ENCODE measurements at places on chromosomes 7 and 10.
A peak's percentile ranks its signal among the peaks of the same experiment; 100 is the strongest.

DNA sequence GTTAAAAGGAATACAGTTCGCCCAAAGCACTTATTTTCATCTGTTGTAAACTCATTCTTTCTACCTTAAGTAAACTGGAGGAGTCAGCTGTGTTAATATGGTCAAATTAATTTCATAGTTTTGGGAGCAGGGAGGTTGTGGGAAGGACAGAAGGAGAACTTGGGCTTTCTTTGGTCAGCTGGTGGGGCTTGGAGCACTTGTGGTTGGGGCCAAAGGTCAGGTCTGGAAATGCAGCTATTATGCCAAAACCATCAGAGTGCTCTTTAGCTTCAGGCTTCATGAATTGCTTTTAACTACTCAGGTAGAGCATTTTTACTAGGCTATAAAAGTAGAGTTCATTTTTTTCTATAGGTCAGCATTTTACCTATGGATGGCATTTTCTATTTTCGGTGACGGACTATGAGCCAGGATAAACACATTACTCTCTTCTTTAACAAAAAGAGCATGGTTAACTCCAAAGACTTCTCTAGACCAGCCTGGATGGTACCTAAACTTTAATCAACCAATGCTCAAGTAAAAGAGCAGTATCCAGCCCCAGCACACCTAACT, 30.0 kb downstream of the STEAP4 start:
- DNase-seq: no peak

- DNase-seq: no peak
Observed at GRCh38 chr10:88964869-88965415, 12.4 kb upstream of the ACTA2 start.

DNA sequence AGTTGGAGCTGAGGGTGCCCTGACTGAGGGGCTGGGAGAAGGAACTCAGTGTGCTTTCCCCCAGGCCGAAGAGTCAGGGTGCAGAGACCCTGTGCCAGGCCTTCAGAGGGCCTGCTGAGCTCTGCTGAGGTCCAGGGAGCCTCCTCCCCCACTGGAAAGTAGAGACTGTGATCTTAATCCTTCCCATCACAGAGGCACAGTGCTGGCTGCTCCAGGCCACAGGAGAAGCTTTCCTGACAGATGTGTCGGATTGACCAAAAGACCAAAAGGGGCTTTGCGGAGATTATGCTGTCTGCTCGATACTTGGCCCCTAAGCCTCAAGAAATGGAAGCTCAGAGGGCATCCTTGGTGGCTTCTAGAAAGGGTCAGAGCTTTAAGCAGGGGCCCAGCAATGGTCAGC, 32.9 kb upstream of the BTRC start:
- no peak for DNase-seq

- DNase-seq: no peak
Observed at GRCh38 chr10:35306852-35307251, 29.5 kb upstream of the CCNY start.

DNA sequence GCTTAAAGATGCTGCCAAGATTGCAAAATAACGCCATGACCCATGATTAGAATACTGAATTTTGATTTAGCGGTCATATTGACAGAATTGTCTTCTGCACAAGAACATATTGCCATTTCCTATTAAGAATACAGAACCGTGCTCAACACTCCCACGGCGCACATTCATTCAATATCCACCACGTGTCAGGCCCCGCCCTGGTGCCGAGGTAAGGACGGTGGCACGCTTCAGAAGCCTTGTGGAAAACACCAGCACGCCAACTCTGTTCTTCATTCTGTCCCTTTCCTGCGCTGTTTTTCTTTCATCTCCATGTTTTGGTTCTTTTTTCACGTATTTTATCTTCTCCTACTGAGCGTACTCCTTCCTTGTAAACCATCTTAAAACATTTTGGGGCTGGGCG, 189.3 kb downstream of the ZMYND11 start:
- DNase-seq: no peak

DNA sequence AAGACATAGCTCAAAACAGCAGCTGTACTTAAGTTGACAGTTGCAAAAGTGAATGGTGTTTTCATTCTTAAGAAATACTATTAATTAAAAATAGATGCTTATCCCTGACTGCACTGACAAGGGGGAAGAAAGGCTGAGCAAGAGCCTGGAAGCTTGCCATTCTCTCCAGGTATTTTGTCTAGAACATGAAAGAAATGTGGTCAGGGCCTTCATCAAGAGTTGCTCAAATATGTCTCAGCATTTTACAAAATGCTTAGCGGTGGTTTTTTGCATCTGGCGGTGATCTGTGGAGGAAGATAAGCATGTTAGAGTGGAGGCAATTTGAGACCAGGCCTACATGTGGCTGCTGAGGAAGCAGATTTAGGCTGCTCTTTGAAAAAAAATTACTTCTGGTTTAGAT, 46.4 kb upstream of the CC2D2B start:
- no peak for DNase-seq

DNA sequence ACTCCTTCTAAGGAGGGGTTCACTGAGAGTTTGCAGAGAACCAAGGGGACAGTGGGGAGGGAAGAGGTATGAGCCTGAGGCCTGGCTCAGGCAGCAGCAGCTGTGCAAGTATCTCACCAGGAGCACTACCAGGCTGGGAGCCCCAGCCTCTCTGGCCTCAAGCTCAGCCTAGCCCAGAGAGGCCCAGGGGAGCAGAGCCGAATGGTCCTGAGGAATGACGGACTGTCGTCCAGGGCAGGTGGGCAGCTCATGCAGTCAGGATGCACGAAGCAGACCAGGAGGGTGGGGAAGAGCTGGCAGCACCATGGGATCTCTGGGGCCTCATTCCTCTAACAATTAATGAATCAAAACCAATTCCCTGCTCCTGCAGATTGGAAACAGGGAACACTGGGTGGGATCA, 151.5 kb downstream of the GRID1 start:
- no peak for DNase-seq

GRCh38 chr10:63116452-63117072, 16.6 kb upstream of the NRBF2 start:
- no peak for DNase-seq

GRCh38 chr7:142422621-142423020, 164.8 kb upstream of the PRSS58 start:
- DNase-seq: no peak

DNA sequence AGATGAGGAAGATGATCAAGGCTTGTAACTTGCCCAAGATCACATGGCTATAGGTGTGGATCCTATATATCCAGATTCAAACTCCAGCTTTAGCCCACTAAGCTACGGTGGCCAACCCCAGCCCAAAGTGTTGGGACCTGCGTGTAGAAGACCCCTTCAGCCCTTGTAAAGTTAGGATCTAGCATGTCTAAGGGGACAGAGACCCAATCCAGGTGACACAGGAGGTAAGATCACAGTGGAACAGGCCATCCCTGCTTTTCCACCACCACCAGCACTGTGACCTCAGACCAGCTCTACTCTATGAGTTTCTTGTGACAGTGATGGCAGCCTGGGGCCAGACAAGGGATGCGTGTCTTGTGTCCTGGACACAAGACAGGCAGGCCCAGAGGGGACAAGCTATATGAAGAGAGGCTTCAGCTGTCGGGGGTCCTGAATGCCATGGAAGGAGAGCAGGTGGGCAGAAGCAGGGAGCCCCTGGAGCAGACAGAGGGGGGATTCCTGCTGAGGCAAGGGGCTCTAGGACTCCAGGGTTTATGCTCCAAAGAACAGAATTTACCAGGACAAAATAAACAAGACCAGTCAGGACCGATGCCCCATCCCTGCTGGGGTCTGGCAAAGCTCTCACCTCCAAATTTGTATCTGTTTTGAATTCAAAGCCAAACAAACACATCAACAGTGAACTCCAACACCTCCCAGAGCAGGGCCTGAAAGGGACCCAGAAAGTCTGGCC, 10.4 kb downstream of the GPRIN2 start:
- no peak for DNase-seq

DNA sequence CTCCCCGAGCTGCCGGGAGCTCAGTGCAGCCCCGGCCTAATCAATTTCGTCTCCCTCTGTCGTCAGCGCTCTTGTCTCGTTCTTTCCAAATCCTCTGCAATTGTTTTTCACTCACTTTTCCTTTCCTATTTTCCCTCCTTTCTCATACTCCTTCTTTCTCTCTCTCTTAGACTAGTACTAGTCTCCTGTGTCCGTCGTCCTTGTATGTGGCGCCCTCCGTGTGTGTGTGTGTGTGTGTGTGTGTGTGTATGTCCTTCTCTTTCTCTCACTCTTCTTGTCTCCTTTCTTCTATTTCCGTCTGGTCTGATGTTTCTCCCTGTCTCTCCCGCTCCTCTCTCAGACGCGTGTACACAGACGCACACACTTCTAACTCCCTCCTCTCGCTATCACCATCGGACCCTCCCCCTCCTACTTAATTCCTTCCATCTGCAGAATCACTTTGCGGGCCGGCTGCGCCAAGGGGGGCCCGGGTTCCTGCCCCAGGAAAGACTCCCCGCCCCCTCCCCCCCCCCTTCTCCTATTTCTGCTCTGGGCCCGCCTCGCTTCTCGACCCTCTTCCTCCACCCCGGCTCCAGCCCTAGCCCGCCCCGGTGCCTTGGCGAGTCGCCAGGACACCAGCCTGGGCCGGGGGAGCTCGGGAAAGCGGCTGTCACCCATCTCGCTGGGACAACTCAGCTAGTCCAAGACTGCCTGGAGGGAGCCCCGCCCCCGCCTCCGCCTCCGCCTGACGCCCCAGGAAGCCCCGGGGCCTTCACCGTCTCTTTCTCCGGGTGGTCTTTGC, 743 bp upstream of the ZCCHC24 start:
- DNase-seq: peak; percentile 13

- no peak for DNase-seq
Observed at GRCh38 chr10:113041841-113042750, 92.0 kb downstream of the TCF7L2 start.

DNA sequence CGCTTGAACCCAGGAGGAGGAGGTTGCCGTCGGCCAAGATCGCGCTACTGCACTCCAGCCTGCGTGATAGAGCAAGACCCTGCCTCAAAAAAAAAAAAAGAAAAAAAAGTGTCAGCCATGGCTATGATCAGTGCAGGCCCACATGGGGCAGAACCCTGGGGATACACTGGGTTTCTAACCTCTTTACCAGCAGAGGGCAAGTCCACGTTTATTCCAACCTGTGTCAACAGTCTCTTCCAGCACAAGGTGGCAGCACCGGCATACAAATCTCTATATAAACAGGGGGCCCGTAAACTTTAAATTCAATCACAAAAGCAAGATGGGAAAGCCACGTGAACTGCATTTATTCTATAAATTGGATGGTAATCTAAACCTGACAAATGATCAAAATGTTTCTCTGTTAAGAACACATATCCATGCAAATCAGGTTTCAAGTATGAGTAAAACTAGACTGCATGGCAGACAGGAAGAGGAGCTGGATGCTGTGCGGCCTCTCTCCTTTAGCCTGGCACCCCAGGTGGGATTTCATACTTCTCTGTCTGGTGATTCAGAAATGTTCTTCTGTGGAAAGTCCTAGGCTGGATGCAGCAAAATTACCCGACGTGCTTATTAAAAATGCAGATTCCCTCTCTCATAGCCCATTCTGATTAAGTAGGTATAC, 60.0 kb upstream of the STEAP1B start:
- DNase-seq: peak; percentile 20

- no peak for DNase-seq
Observed at GRCh38 chr10:17353568-17354300, 100.7 kb downstream of the ST8SIA6 start.

- DNase-seq: no peak
Observed at GRCh38 chr10:96493254-96493653, 20.5 kb downstream of the TLL2 start.

GRCh38 chr10:72913287-72913686, 19.7 kb downstream of the OIT3 start:
- no peak for DNase-seq

DNA sequence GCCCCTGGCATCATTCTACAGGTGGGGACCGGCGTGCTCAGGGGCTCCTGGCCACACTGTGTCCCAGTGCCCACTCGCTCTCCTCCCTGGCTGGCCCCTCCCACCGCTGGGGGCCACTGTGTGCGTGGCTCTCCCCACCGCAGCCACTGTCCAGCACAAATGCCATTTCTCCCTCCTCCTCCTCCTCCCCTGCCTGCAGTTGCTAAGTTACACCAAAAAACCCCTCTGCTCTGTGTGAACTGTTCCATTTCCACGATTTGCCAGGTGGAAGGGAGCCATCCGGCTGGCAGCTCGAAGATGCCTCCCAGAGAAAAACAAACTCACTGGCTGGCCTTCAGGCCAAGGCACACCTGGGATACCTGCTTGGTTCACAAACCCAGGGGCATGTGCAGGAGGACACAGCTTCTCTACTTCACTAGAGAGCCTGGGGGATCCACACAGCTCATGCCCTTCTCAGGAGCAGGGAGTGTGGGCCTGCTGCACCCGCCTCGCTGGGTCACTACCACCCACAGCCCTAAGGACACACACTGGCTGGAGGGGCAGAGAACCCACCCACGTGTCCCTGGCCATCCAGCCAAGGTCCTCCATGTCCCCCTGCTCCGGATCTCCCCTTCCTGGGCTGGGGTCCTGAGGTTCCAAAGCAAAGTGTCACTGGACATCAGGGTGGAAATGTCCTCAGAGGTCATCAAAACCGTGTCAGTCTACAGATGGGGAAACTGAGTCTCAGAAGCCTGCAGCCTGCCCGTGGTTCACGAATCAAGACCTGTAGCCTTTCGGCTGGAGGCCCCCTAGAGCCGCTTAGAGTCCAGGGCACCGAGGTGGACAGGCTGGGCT, 1.7 kb downstream of the RASGEF1A start:
- DNase-seq: no peak

GRCh38 chr7:143295870-143296269, 7.7 kb downstream of the CASP2 start:
- DNase-seq: no peak

DNA sequence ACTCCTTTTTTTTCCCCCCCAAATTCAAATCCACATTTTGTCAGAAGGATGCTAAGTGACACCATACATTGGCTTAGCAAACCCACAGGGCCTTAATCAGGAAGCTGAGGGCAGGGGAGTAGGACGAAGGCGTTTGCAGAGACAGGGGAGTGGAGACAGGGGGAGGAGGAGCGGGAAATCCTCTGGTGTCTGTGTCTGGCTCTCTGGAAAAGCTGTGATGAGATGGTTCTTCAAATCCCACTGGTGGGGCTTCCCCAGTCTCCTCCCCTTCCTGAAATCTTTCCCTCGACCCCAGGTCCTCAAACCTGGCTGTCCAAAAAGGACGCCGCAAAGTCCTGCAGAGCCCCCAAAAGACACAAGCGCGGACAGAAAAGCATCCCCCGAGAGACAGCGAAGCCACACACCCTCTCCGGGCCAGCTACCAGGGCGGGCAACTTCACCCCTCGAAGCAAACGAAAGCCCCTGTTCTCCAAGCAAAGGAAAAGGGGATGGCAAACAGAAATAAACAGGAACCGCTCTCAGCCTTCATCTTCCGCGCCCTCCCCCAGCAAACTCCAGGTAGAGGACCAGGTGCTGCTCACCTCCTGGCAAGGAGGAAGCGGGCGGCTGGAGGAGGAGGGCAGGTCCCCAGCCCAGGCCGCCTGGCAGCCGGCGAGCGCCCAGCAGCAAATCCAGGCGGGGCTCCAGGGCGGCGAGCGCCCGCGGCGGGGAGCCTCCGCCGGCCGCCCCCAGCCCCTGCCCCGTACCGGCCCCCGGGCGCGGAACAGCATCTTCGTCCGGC, 520 bp downstream of the ELAPOR2 start:
- no peak for DNase-seq

All from activated T-helper 1 cell treated with anti-CD3 and anti-CD28 coated beads, Interleukin-2, amount 50 U/mL, for 16 hours (primary cell).